ENCODE measurements at places on chromosomes 12 and 14.

GRCh38 chr14:84555493-84555892, 974.5 kb upstream of the FLRT2 start:
- no peak for DNase-seq

- no peak for DNase-seq
Observed at GRCh38 chr14:101217616-101218371, 314.3 kb upstream of the RTL1 start.

DNA sequence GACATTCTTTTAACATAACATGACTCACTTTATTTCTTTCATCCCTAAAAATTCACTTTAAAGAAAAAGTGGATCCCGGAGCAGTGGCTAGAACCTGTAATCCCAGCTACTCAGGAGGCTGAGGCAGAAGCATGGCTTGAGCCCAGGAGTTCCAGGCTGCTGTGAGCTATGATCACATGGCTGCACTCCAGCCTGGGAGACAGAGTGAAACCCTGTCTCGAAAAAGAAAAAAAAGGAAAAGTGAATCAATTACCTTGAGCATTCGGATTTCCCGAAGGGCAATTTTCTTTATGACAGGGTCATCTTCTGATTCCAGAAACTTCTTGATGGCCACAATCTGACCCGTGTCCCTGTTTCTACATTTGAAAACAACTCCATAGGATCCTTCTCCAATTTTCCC, 1.2 kb downstream of the CDKL1 start:
- no peak for DNase-seq

DNA sequence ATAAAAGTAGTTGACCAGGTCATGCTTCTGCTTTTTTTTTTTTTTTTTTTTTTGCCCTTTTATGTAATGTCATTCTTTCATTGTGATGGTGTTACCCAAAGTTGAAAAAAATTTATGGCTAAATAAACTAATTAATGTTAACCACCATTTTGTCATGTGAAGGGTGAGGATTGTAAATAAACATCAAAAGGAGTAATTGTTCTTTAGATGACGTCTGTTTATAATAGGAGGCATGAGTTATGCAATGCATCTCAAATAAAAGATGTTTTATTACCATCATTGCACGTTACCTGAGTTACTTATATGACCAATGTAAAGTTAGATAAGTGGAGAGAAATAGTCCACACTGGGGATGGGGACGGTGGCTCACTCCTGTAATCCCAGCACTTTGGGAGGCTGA, 349.9 kb upstream of the PDE3A start:
- no peak for DNase-seq

GRCh38 chr12:117148642-117149041, 41.6 kb downstream of the FBXO21 start:
- no peak for DNase-seq

GRCh38 chr14:100096656-100097055, 31.4 kb downstream of the EVL start:
- DNase-seq, result no peak

GRCh38 chr14:100393362-100393761, 70.2 kb downstream of the SLC25A47 start:
- DNase-seq, result no peak

DNA sequence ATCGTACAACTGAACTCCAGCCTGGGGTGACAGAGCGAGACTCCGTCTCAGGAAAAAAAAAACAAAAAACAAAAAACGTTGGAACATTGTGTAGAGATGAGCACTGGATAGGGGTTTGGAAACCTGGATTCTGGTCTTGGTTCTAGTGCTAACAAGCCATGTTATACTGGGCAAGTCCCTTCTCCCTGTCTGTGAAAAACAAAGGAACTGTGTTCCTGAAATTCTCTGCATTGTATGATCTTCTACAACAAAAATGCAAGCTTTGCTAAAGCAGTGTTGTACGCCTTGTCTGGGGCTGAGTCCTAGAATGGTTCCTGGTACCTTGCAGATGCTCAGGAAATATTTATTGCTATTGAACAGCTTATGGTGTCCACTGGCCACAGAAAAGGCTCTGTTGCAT, 13.4 kb downstream of the GPRC5D start:
- DNase-seq, result no peak

DNA sequence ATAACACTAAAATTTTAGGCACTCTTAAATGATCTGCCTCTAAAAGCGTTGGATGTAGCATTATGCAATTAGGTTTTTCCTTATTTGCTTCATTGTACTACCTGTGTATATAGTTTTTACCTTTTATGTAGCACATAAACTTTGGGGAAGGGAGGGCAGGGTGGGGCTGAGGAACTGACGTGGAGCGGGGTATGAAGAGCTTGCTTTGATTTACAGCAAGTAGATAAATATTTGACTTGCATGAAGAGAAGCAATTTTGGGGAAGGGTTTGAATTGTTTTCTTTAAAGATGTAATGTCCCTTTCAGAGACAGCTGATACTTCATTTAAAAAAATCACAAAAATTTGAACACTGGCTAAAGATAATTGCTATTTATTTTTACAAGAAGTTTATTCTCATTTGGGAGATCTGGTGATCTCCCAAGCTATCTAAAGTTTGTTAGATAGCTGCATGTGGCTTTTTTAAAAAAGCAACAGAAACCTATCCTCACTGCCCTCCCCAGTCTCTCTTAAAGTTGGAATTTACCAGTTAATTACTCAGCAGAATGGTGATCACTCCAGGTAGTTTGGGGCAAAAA, 4.1 kb downstream of the CDKN1B start:
- no peak for DNase-seq

DNA sequence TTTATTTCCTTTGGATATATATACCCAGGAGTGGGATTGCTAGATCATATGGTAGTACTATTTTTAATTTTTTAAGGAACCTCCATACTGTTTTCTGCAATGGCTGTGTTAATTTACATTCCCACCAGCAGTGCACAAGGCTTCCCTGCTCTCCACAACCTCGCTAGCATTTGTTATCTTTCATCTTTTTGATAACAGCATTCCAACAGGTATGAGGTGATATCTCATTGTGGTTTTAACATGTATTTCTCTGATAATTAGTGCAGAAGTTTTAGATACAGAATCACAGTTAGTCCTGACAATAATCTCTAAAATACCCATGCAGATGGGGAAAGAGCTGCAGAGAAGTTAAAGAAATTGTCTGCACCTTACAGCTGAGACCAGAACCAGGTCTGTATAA, 35.5 kb upstream of the BCL2L14 start:
- no peak for DNase-seq

- DNase-seq, result no peak
Observed at GRCh38 chr14:54697803-54698202, 130.9 kb downstream of the SAMD4A start.

GRCh38 chr12:4789776-4790175, 69.6 kb downstream of the GALNT8 start:
- no peak for DNase-seq

DNA sequence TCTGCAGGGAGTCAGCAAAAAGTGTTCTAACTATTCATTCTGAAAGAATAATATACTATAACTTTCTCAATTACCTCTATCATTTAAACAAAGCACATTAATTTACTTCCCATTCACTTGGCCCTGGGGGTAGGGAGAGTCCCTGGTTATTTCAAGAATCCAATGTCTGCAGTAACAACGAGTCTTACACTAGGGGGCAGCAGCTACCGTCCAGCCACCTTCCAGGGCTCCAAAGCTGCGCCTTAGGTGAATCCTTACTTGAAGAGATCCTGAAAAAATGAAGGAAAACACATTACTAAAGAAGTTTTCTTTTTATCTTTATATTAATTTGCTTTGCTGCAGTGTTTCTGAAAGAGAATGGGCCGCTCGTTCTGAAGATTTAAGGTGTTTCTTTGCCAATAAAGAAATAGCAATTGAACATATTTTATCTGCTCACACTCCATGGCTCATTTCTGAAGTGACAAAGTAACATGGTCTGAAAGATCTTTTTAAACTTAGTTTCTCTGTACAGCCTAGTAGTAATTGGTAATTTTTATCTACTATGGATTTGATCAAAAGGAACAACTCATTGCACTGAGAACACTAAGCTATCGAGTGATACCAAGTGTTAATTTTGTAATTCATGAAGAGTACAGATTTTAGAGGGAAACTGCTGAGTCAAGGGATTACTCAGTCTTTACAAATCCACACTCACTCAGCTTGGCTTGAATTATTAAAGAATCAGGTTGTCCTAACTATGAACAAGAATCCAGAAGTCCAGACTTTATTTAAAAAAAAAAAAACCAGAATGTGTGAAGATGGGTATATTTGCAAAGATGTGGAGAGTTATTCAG, 27.6 kb downstream of the BHLHE41 start:
- DNase-seq, result peak; percentile 53

GRCh38 chr12:116415408-116416108, 138.1 kb upstream of the MED13L start:
- no peak for DNase-seq

DNA sequence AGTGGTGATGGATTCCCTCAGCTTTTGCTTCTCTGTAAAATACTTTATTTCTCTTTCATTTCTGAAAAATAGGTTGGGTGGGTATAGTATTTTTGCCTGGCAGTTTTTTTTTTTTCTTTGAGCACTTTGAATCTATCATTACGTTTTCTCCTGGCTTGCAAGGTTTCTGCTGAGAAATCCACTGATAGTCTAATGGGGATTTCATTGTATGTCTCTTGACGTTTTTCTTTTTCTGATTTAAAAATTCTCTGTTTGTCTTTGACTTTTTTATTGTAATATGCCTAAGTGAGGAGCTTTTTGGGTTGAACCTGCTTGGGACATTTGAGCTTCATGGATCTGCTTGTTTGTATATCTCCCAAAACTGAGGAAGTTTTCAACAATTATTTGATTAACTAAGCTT, 606.0 kb downstream of the KCNH5 start:
- DNase-seq, result no peak

DNA sequence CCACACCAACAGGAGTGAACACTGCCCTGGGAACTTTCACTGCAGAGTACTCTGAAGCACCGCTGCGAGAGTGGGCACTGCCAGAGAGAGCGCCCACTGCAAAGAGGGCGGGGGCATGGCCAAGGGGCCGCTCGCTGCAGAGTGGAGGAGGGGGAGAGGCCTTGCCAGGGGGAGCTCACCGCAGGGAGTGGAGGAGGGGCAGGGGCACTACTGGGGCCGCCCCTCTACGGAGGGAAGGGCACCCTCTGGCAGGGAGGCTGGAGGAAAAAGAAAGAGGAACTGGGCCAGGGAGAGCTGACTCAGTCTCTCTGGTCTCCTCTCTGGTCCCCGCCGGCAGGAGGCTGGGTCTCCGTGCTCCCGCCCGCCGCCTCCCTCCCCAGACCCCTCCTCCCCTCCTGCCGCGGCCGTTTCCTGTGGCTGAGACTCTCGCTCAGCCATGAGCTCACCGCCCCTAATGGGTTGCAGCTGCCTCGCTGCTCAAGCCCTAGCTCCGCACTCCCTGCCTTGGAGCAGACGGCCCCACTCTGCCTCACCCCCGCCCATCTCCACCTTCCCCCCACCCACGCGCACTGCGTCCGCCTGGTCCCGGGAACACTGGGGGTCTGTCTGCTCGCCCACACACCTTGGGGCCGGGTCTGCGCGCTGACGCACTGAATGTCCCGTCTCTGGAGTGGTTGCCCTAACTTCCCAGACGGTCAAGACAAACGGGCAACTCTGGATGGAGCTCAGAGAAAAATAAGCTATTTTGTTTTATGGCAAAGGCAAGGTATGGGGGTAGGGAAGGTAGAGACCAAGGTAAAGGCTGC, 1.3 kb downstream of the ARHGEF40 start:
- peak; percentile 51 for DNase-seq

DNA sequence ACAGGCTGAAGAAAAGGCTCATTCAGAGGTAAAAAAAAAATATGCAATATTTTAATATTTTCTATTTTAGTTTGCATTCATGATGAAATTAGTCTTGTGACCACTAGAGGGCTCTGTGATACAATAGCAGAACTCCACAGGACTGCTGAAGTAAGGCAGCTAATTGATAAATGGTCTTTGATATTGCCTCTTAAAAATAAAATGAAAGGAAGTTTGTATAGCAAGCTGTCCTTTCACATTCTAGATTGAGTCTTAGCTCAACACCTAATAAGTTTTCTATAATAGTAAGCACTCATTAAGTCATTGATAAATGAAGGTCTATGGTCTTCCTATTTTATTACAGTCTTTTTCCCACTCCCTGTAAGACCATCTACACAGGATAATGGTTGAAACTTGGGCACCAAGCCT, 315.7 kb downstream of the NAV3 start:
- DNase-seq, result no peak

- DNase-seq, result no peak
Observed at GRCh38 chr14:20775901-20776300, 5.2 kb upstream of the RNASE6 start.

DNA sequence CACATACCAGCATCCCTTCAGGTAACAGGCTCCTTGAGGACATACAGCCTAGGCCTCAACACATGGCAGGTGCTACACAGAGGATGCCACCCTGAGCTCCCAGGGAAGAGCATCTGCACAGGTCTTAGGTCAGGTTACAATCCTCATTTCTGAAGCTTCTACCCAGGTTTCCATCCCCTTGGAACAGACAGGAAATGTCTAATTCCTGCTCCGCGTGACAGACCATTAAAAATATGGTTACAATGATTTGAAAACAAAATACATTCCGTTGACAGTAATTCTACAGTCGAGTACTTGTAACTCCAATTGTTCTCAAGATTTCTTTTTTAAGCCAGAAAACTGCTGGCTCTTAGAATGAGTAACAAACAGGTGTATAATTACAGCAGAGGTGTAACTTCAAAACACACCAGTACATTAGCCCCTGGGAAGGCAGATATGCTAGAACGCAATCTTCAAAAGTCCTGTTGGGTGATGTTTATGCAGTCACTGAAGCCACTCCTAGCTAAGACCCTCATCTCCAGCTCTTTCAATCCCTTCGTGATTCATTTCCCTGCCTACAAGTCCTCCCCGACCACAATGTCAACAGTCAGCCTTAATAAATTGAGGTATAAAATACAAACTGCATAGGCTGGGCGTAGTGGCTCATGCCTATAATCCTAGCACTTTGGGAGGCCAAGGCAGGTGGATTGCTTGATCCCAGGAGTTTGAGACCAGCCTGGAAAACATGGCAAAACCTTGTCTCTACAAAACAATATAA, 11.6 kb downstream of the SETD3 start:
- no peak for DNase-seq

DNA sequence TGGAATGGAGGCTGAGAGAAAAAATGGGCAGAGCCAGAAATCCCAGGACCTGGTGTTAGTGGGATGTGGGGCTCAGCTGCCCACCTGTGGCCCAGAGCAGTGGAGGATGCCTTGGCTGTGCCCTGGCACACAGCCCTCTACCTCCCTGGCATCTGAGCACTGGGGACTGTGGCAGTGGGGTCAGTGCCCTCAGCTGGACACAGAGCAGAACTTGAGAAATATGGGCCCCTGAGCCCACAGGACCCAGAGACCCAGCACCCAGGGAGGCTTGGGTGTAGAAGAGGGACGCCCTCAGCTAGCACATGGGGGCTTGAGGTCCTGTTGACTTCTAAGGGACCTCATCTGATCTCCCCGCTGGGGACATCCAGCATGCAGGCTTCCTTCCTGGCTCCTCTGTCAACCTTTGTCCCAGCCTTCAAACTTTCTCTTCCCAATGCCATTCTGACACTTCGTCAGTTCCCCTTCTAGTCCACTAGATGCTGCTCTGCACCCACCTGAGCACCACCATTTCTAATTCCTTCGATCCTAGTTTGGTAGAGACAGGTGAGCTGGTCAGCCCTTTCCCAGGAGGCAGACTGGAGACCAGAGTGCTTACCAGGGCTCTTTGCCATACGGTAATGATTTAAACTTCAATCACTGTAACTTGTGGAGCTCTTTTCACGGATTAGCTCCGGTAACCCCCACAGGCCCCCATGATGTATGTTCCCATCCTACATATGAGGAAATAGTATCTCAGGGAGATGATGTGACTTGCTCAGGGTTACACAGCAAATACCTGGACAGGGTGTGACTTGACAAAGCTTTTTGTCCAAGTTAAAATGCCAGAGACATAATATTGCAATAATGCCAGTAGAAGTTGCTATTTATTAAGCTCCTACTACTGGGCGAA, 143.7 kb downstream of the ASCL4 start:
- no peak for DNase-seq
